ENCODE measurements at places on chromosomes 12 and 14. TPM values are rescaled to one million over a fixed set of nuclear protein-coding genes. Genes with fewer than 3 reads are reported as not detected.
A peak's percentile ranks its signal among the peaks of the same experiment; 100 is the strongest.

Gene CCDC175
- not detected for polyA plus RNA-seq

Gene TAS2R8
- polyA plus RNA-seq: not detected

GRCh38 chr14:54480830-54481562 is 7.8 kb downstream of the GMFB start:
- DNase-seq: no peak

Gene USP44
- polyA plus RNA-seq: 1.1 TPM

Gene CCDC38
- not detected for polyA plus RNA-seq

- DNase-seq: peak; percentile 42
Measured at GRCh38 chr14:50362764-50363713, 33.6 kb downstream of the CDKL1 start.

DNA sequence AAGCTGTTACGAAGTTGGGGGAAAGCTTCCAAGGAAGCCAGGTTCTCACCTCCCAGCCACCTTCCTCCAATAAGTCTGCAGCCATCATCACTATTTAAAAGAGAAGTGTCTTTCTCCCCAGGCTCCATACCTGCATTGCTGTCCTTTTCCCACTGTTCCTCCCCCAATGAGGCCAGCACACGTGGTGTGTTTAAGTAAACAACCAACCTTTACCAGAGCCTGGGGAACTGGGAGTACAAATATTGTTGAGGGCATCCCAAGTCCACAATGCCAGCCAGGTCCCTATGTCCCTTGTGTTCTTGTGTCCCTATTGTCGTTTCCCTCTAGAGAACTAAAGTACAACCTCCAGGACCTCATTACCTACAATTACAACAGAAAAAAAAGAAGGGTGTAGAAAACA is 49.2 kb upstream of the PNMA1 start:
- DNase-seq: no peak

GRCh38 chr12:43736927-43737440 is 21.6 kb downstream of the PUS7L start:
- no peak for DNase-seq

DNA sequence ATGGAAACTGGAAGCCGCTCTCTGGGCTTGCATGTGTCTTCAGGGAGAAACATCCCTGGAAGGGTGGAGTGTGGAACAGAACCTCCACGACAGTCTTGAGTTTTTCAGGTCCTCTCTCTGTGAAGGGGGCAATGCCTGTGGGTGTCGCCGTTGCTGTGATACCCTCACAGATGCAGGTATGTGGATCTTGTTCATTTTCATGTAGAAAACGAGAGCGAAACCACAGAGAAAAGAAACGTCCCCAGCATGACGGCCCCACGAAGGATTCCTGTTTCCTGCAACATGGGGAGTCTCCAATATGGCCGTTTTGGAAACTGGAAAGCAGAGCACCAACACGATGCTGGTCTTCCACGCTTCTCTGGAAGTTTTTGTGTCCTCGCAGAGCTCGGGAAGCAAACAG is 187.9 kb downstream of the ALG10 start:
- no peak for DNase-seq

DNA sequence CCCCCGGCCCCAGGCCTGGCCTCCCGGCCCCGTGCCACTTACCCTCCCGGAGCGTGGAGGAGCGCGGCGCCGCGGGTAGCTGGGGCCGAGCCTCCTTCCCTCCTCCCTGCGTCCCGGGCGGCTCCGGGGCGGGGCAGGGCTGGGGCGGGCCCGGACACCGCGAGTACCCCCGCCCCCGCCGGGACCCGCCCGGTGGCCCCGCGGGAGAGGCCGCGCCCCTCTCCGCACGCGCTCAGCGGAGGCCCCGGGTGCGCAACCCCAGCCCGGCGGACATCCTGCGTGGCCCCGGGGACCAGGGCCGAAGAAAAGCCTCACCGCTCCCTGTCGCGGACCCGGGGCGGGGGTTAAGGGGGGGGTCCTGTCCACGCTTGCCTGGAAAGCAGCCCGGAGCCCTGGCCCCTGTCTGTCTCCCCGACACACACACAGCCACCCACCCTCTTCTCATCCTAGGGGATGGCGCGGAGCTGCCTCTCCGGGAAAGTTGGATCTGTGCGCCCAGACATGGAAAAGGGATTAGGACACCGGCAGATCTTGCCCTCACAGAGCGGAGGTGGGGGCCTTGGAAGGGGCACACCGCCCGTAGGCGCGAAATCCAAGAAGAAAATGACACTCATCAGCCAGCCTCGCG is at the start of gene SYNE3:
Gene SYNE3 (minus strand): TSS at position 97 of the 628 bp plus-strand sequence. CDS start 40,829 bp downstream, outside the sequence.
- DNase-seq: no peak

Gene MMP19
- 3.8 TPM for polyA plus RNA-seq

Gene RTN1
- 2.4 TPM for polyA plus RNA-seq

DNA sequence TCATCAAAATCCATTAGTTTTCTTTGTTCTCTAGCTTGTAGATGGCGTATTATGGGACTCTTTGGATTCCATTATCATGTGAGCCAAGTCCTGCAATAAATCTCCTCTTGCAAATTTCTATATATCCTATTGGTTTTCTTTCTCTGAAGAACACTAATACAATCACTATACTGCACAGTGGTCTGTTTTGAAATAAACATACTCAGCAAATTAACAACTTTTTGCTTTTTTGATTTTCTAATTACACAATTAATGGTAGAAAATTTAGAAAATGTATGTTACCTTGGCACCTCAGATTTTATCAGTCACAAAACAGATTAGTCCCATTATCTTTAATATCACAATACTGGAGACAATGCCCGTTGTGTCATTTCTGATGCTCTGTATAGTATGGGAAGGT is 513.2 kb upstream of the MIS18BP1 start:
- no peak for DNase-seq

Gene STAC3
- 476 TPM for polyA plus RNA-seq

- peak; percentile 31 for DNase-seq
Measured at GRCh38 chr14:27410981-27411380, 813.1 kb upstream of the NOVA1 start.

Gene PIP4P1
- polyA plus RNA-seq: 18.6 TPM

DNA sequence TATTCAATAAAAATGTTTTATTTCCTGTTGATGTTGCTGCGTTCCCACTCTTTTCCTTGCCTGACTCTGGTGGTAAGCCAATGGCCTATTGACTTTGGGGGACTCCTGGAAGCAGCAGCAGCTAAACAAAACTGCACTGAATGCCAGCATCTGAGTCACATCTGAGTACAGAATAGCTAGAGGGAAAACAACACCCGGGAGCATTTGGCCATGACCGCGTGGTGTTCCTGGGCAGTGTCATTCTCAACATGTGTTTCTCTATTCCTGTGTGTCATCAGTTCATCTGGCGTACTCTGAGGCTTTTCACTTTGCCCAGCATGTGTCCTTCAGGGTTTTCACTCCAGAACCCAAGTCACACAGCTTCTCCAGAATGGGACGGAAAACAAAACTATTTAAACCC is 238.8 kb downstream of the PAWR start:
- peak; percentile 43 for DNase-seq

GRCh38 chr12:47391566-47391965 is 311.8 kb upstream of the AMIGO2 start:
- no peak for DNase-seq

DNA sequence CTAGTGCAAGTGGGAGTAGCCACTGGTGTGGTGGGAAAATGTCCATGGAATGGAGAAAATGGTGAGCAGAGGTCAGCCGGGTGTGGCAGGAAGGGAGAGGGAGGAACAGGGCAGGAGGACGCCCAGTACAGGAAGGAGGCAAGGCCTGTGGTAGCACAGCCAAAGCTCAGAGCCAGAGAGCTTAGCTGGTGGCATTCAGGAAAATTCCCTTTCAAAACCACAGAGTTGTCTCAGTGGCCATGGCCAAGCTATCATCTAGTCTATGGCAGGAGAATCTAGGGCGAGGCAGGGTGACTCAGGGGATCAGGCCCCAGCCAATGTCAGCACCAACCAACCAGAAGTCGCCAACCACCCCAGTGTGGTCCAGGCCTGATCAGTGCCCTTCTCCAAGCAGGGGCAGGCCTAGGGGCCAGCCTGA is 67.7 kb upstream of the DDX11 start:
- no peak for DNase-seq

- DNase-seq: no peak
Measured at GRCh38 chr14:74599321-74599761, 12.7 kb downstream of the LTBP2 start.

DNA sequence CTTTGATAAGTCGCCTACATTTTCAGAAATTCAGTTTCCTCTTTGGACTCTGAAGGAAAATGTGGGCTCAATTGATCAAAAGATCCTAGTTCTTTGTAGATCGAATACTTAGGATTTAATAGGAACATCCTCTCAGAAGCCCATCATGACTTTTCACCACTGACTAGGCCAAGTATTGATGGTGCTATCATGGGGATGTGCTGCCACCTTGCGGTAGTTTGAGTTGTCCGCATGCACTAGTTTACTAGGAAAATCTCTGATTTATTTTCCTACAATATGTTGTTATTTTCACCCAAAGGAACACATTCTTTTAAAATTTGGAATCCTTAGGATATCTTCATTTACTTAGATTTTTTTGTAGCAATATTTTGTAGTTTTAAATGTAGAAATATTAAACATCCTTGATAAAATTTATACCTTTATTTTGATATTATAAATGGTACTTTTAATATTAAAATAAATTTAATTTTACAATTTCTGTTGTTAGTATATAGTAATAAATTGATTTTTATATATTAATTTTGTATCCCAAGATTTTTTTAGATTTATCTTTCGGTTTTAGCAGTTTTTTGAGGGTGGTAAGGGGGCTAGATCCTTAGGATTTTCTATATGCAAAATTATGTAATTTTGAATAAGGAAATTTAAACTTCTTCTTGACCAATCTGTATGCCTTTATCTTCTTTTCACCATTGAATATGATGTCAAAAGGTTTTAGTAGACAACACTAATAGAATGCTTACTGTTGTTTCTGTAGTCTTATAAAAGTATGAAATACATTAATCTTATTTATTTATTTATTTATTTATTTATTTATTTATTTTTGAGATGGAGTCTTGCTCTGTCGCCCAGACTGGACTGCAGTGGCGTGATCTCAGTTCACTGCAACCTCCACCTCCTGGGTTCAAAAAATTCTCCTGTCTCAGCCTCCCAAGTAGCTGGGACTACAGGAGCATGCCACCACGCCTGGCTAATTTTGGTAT is 52.9 kb upstream of the OR9K2 start:
- DNase-seq: peak; percentile 75

Gene MYH6
- polyA plus RNA-seq: 3.2 TPM

Gene TRIM9
- 2.0 TPM for polyA plus RNA-seq

DNA sequence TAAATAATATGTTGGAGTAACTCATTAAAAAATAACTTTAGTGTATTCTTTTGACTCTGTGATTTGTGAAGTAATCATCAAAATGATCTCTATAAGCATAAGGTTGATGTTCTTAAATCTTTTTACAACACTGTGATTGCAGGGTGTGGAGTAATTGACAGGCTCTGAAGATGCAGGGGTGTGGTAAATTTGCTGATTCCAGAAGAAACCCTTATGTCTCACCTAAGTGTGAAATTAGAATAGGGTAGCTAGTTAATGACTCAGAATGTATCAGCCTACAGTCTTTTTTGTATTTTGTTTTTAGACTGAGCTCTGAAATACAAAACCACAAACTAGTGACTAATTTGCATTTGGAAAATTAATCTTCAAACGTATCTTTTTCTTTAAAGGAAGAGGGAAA is 5.9 kb downstream of the PRPF39 start:
- DNase-seq: no peak

DNA sequence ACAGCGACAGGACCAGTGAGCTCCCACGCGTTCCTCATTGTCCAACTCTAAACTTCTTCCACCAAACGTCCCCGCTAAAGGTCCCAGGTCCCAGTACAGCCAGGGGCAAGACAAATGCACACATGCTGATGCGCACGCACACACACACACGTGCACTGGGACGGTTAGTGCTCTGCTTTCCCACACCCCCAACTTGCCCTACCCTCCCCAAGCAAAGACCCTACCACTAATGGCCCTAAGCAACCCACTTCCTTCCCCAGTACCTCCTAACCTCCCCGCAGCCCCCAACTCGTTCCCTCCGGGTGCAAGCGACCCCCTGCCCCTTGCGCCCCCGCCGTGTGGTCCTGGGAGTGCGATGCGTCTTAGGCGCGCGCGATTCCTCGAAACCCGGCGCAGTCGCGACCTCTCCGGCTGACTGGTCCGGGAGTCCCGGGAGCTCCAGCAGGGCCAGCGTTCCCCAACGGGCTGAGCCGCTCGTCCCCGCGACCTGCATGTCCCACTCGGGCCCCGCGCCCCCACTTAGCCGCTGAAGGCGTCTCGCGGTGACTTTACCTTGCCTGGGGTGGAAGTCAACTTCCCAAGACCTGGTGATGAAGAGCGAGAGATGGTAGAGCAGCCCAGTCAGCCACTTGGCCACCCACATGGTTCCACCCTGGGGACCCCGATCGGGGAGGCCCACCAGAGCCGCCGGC is 578 bp downstream of the ADAMTS20 start:
- DNase-seq: no peak

GRCh38 chr12:52942901-52943181 is 6.1 kb upstream of the KRT18 start:
- no peak for DNase-seq

DNA sequence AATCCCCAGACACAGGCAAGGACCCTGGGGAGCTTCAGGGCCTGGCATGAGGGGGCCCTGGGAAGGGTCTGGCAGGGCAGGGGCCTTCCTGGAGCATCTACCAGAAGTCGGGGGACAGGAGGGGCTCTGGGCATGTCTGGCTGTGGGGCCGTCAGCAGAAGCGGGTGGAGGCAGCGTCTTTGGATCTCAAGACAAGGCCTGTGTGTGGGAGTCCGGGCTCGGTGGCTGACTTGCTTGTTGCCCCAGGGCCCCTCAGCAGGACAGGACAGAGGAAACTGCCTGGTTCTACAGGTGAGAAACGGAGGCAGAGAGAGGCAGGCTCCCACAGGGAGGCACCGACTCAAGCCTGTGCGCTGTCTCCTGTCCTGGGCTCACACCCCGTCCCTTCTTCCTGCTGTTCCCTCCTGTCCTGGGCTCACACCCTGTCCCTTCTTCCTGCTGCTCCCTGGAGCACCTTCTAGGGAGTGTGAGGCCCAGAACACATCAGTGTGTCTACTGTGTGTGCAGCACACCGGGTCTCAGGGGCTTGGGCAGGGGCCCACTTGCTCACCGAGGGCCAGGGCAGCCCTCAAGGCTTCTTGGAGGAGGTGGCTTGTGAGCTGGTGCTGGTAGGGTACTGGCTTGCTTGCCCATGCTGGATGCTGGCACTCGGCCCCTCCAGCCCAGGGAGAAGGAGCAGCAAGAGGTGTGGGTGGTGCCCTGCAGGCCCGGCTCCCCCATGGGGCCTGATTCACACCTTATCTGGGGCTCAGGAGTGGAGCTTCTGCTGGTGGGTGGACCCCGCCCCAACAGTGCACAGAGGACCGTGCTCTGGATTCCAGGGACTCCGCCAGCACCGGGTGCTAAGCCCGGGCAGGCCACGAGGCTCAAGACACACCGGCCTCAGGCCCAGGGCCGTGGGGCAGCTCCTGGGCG is 14.9 kb downstream of the ASPG start:
- DNase-seq: no peak

DNA sequence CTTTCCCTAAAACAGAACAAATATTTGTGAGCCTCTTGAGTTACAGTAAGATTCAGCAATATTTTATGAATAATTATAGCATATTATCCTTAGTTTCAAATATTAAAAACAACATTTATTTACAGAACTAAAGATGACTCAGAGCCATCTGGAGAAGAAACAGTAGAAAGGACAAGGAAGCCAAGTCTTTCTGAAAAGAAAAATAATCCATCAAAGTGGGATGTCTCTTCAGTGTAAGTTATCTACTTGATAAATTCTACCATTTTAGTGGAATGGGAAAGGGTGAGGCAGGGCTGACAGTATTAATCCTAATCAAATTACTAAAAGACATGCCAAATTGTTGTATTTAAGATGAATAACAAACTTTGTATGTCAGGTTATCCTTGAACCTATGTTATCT is 88.1 kb downstream of the DNAI7 start:
- DNase-seq: no peak

GRCh38 chr12:15427913-15428312 is 105.6 kb downstream of the PTPRO start:
- no peak for DNase-seq

Gene CCNB1IP1
- polyA plus RNA-seq: 58.8 TPM

Gene ANKRD33
- polyA plus RNA-seq: not detected
